ENCODE measurements at places on chromosomes 3 and 15.

DNA sequence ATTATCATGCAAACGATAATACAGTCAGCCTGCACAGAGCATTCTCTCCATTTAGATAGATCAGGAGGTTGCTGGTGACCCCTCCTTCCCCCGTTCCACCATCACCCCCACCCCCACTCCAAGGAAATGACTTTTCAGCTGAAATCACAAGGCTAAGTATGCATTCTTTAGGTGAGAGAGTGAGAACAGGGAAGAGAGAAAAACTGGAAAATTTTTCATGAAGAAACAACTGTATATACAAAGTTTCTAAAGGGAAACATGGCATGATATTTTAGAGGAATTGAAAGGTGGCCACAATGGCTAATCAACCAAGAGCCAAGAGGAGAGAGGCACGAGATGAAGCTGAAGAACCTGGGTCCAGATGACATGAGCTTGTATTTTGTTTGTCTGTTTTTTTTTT, 22.2 kb downstream of the BCL2A1 start:
- DNase-seq: no peak
- H3K27me3 ChIP-seq: no peaks in the 10 kb centered on the region
- no peaks in the 10 kb centered on the region for H3K36me3 ChIP-seq
- no peak overlapping the region for H3K4me3 ChIP-seq

GRCh38 chr15:90580541-90580940, 50.8 kb downstream of the CRTC3 start:
- no peaks in the 10 kb centered on the region for H3K36me3 ChIP-seq
- no peak overlapping the region for H3K4me3 ChIP-seq
- no peaks in the 10 kb centered on the region for H3K27me3 ChIP-seq
- no peak overlapping the region for H3K27ac ChIP-seq

DNA sequence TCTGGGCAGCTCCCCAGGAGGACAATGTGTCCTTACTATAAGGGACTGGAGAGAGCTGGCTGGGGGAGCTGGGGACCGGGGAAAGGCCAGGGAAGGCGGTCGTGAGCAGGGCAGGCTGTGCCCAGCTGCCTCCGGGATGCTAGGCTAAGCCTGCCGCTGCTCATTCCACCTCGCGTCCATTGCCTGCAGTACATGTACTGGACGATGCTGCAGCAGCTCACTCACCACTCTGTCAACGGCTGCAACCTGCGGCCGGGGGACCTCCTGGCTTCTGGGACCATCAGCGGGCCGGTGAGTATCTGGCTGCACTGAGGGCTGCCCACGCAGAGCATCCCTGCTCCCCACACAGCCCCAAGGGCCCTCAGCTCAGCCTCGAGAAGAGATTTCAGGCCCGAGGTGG, 27.1 kb downstream of the FAH start:
- no peak for DNase-seq
- H3K27ac ChIP-seq: no peak overlapping the region
- no peaks in the 10 kb centered on the region for H3K4me1 ChIP-seq

DNA sequence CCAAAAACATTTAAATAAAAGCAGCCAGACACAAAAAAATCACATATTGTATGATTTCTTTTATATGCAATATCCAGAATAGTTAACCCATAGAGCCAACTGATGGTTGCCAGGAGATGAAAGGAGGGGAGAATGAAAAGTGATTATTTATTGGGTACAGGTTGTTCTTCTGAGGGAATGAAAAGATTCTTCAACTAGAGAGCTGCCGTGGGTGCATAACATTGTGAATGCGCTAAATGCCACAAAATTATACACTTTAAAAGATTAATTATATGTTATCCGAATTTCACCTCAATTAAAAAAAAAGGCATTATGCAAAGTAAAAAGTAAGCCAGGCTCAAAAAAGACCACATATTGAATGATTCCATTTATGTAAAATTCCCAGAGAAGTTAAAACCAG, 36.1 kb downstream of the PRKAR2A start:
- H3K4me1 ChIP-seq: peaks cover 4% of the 10 kb centered on the region
- H3K27ac ChIP-seq: no peak overlapping the region
- H3K4me3 ChIP-seq: no peak overlapping the region
- H3K27me3 ChIP-seq: no peaks in the 10 kb centered on the region
- no peak for DNase-seq

- no peaks in the 10 kb centered on the region for H3K36me3 ChIP-seq
- H3K27ac ChIP-seq: no peak overlapping the region
- H3K4me1 ChIP-seq: no peaks in the 10 kb centered on the region
- no peak for DNase-seq
- no peak overlapping the region for H3K4me3 ChIP-seq
Measured at GRCh38 chr15:33091983-33092693, 102.4 kb downstream of the FMN1 start.

GRCh38 chr3:145815707-145816413, 345.1 kb downstream of the PLOD2 start:
- H3K4me3 ChIP-seq: no peak overlapping the region
- no peak for DNase-seq
- H3K36me3 ChIP-seq: no peaks in the 10 kb centered on the region
- H3K27ac ChIP-seq: no peak overlapping the region
- no peaks in the 10 kb centered on the region for H3K4me1 ChIP-seq
- no peaks in the 10 kb centered on the region for H3K27me3 ChIP-seq

DNA sequence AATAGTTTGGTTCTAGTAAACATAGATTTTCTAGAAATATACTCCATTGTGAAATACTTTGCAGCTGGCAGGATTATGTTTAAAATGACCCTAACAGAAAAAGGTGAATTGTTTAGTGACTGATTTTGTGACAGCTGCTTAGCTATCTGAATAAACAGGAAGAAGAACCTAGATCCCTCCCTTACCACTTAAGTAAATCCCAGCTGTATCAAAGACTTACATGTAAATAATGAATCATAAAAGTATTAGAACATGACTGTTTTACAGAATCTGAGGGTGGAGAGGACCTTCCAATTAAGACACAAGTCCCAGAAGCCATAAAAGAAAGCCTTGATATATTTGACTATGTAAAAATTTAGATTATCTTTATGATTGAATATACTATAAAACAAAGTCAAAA, 15.9 kb downstream of the SLC49A4 start:
- H3K27me3 ChIP-seq: no peaks in the 10 kb centered on the region
- H3K4me1 ChIP-seq: no peaks in the 10 kb centered on the region
- no peak for DNase-seq
- no peak overlapping the region for H3K27ac ChIP-seq
- no peak overlapping the region for H3K4me3 ChIP-seq

All from DND-41 (cell line).